ENCODE measurements at places on chromosomes 4 and X. TPM values are rescaled to one million over a fixed set of nuclear protein-coding genes. Genes with fewer than 3 reads are reported as not detected.

GRCh38 chr4:27894951-27895350 lies 1034.3 kb downstream of the STIM2 start:
- no peak for DNase-seq

Gene ADRA2C
- total RNA-seq, result 1.1 TPM

GRCh38 chr4:101941816-101942358 lies 151.4 kb downstream of the BANK1 start:
- no peak for DNase-seq

- DNase-seq, result no peak
These were observed 1.6 kb downstream of the NHS start for GRCh38 chrX:17376431-17377077.

DNA sequence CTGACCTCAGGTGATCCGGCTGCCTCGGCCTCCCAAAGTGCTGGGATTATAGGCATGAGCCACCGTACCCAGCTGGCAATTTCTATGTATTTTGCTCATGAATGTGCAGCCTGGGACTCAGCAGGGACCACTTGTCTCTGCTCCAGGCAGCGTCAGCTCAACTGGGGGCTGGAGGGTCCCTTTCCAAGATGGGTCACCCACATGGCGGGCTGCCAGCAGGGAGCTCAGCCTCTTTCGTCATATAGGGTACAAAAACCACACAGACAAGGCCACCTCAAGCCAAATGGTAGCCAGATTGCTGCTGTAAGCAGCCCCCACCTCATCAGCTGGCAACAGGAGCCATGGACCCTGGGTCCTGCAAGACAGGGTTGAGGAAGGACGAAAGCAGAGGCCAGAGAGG lies 2.4 kb upstream of the CLDN24 start:
- no peak for DNase-seq

DNA sequence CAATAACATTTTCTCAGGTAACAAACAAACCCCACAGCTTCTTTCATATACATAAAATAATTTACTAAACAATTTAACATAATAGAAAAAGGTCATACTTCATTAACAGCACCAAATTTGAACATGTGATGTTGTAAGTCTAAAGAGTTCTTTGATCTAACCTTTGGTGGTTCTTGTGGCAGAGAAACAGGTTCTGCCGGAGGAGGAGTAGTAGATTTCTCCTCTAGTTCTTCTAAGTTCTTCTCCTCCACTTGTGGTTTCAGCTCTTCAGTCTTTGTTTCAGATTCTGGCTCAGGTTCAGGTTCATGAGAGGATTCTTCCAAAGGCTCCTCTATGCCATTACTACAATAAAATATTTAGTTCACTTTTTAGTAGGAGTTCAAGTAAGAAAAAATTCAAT lies 18.3 kb downstream of the G3BP2 start:
- DNase-seq, result no peak

GRCh38 chr4:6873792-6874461 lies 35.7 kb upstream of the TBC1D14 start:
- no peak for DNase-seq

Gene FOXP3
- not detected for total RNA-seq

Gene BCORL1
- 4.5 TPM for total RNA-seq

- DNase-seq, result no peak
These were observed 98.9 kb downstream of the HPGD start for GRCh38 chr4:174423257-174423944.

Gene SORCS2
- total RNA-seq, result 10.8 TPM

GRCh38 chr4:26964512-26964911 lies 103.9 kb downstream of the STIM2 start:
- DNase-seq, result no peak

DNA sequence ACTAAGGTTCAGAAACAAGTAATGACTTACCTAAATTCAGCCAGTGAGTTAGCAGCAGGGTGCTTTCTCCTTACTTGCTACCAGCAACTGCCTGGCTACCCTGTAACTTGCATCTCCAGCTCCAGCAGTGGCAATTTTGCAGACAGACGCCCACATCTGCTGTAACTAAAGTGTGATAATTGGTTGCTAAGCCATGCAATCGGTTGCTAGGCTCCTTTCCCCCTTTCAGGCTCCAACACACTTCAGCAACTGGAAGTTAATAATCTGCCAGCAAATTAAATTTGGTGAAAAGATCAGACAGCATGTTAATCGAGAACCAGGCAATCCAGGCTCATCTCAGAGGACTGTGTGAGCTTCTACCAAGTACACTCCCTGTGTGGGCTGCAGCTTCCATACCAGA lies 24.2 kb upstream of the ARHGEF9 start:
- DNase-seq, result no peak

- no peak for DNase-seq
These were observed 160.1 kb upstream of the ANKRD50 start for GRCh38 chr4:124872659-124873058.

DNA sequence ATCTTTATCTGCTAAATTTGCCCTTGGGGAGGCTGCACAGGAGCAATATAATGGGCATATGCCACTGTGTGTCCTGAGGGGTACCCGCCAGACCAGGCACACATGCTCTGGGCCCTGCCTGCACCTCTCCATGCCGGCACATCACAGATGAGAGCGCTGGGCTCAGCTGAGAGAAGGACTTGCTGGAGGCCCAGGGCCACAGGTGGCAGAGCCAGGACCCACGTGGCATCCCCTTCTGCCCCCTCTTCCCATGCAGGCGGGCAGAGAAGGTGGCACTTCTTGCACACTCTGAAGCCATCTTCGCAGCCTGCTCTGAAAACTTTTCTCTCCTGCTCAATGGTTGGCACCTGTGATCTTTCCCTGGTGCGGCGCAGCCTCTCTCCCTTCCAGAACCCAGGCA lies 20.1 kb downstream of the CPZ start:
- no peak for DNase-seq

DNA sequence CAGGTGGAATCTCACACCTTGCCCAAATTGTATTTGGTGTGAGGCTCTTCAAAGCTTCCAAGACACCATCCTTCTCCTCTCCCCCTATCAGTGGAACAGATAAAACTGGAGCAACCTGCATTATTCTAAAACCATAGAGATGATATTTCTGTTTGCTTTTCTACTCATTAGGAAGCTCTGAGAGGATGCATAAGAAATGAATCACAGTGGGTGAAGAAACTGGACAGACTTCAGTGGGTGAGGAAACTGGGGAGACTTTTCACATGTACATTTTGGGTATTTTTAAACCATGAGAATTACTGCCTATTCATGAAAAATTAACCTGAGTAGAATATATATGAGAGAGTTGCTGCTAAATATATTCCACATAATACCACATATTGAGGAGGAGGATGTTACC lies 16.4 kb downstream of the HAND2 start:
- no peak for DNase-seq

DNA sequence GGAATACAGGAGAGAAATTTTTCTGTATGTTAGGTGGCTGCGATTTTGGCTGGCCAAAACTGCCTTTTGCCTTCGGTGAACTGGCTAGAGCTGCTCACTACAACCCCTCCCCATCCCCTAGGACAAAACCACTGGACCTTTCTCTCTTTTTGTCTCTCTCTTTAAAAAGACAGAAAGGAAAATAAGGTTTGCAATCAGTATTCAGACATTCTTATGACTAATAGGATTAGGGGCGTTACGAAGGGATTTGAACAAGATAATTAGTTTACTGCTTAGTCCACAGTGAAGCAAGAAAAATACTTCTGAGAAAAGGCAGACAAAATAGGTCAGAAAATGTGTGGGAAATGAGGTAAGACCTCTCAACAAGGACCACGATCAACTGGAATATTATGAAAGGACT lies 180.4 kb downstream of the SLIT2 start:
- no peak for DNase-seq

DNA sequence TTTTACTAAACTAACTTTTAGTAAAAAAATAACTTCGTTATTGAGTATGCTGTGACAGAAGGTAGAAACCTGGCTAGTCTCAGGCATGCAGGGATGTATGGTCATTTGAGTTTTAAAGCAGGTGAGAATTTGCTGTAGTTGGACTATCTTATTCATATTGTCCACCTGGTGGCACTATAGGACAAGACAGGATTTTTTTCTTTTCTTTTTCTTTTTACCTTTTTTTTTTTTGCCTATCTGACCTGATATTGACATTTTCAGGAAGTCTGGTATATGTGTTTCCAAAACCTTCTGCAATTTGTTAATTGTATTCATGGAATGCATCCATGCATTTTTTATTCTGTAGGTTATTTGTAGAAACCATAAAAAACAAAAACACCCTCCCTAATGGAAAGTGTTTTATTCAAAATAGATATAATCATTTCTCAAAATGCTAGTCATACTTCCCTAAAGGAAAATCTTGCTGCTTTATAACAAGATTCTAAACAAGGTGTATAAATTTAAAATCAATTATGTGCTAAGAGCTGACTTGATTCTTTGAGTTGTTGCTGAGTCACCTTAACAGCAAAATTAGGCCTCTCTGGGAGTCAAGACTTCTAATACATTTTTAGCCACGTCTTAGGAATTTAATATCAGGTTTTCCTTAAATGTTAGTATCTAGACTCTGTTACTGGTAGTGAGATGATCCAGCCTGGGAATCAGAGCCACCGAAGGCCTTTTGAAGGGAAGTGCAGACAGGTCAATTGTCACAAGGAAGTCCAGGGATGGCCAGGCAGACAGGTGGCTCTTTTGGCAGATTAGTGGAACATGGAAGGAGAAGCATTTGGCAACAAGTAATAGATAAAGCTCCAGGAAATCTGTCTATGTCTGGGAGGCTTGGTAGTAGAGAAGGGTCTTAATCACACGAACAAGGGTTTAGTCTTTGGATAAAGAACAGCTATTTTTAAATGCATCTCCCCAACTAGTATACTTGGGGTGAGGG lies 201.3 kb upstream of the GNPDA2 start:
- no peak for DNase-seq

Gene BGN
- total RNA-seq, result 57.7 TPM

Gene AMTN
- not detected for total RNA-seq

- no peak for DNase-seq
These were observed 6.2 kb downstream of the SORCS2 start for GRCh38 chr4:7198440-7199128.

DNA sequence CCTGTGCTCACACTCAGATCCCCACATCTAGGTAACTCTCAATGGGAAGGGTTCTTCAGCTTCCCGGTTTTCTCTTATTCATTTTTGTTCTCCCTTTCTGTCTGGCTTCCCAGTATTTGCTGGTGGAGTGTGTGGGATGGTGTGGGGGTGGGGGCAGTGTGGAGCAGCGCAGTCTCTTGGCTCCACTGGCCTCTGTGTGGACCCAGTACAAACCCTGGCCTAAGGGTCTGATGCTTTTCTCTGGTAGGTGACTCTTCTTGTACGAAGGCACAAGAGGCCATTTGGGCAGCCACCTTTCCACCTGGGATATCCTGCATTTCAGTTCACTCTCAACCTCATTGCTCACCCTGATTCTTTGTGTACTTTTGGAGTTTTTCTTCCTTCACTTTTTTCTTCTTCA lies 71.3 kb downstream of the NBDY start:
- no peak for DNase-seq

Gene MAP9
- 18.7 TPM for total RNA-seq

Gene FAM47E
- total RNA-seq, result 4.0 TPM

GRCh38 chrX:115013705-115014104 lies 3.7 kb downstream of the IL13RA2 start:
- no peak for DNase-seq

DNA sequence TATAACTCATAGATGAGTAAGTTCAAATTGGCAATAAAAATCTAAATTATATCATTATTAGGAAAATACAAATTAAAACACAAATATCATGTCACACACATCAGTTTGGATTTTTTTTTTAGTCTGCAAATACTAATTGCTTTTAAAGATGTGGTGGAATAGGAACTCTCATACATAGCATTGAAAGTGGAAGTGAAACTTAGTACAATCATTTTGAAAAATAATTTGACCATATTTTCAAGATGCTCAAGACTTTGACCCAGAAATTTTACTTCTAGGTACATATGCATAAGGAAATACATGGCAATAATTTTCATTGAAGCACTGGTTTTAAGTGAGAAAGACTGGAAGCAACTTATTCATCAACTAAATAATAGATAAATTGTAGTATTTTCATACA lies 147.5 kb upstream of the SMIM31 start:
- no peak for DNase-seq

DNA sequence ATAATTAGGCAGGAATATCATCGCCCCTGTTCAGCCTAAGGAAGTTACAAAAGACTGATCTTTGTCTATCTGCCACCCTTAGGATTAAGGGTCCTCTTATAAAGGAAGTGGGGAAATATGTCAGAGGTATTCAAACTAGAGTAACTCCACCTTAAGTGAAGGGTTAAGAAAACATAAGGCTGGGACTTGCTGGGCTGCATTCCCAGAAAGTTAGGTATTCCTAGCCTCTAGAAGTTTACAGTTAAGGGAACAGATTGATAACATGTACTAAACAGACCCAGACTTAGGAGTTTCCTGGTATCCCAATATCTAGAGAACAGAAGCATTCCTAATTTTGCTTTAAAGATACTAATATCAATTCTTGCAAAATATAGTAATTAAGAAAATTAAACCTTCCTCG lies 6.0 kb downstream of the CXCL2 start:
- no peak for DNase-seq

DNA sequence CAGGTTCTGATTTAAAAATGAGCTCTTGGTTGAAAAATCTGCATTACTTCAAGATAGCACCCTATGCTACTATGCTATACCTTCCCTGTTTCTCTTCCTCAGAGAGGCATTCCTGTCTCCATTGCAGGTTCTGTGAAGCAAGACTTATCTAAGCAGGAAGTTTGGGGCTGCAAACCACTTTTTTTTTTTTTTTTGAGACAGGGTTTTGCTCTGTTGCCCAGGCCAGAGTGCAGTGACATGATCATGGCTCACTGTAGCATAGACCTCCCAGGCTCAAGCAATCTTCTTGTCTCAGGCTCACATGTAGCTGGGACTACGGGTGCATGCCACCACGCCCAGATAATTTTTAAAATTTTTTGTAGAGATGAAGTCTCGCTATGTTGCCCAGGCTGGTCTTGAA lies 4.0 kb upstream of the CCNG2 start:
- no peak for DNase-seq

Gene SSX3
- total RNA-seq, result not detected

Gene USP51
- total RNA-seq, result 6.6 TPM

GRCh38 chr4:108144451-108144850 lies 24.3 kb downstream of the LEF1 start:
- no peak for DNase-seq

Gene TRAM1L1
- 7.2 TPM for total RNA-seq

GRCh38 chr4:124450851-124451250 lies 261.7 kb downstream of the ANKRD50 start:
- no peak for DNase-seq

GRCh38 chr4:99149426-99150019 lies 5.4 kb upstream of the ADH4 start:
- DNase-seq, result no peak

GRCh38 chr4:161883157-161883556 lies 280.6 kb downstream of the FSTL5 start:
- DNase-seq, result no peak

Gene TGIF2LX
- total RNA-seq, result not detected

Data from urinary bladder (tissue), 4 donors.